Cardiac ventricle fibroblast (primary cell): ENCODE measurements at places on chromosomes 13 and 19. TPM values are rescaled to one million over a fixed set of nuclear protein-coding genes. Genes with fewer than 3 reads are reported as not detected.

LILRA1 gene
- total RNA-seq = not detected in 2 replicates

C19orf38 gene
- total RNA-seq = 0.69 and 0.78 TPM in 2 replicates

FFAR1 gene
- total RNA-seq = not detected in 2 replicates

ZNF14 gene
- total RNA-seq = 2.1 and 3.6 TPM in 2 replicates

NKPD1 gene
- not detected in 2 replicates for total RNA-seq

VSTM2B gene
- not detected in 2 replicates for total RNA-seq

CYP2A6 gene
- not detected in 2 replicates for total RNA-seq

MYH14 gene
- 0.19 TPM in 1 of 2 replicates, not detected in the other for total RNA-seq

PEAK3 gene
- not detected in 2 replicates for total RNA-seq

KLK14 gene
- not detected in 2 replicates for total RNA-seq

PGLYRP2 gene
- not detected in 2 replicates for total RNA-seq

CDK8 gene
- 5.9 and 9.4 TPM in 2 replicates for total RNA-seq

SLC25A41 gene
- total RNA-seq = not detected in 2 replicates

CLDN10 gene
- not detected in 2 replicates for total RNA-seq

CERS4 gene
- total RNA-seq = 17.1 and 25.2 TPM in 2 replicates

MYBPC2 gene
- not detected in 2 replicates for total RNA-seq

CCDC9 gene
- total RNA-seq = 12.1 and 20.8 TPM in 2 replicates

SRRM5 gene
- total RNA-seq = 0.06 TPM in 1 of 2 replicates, not detected in the other
